Esophagus mucosa (tissue), 1 donor: ENCODE measurements at places on chromosomes 16 and 17. TPM values are rescaled to one million over a fixed set of nuclear protein-coding genes. Genes with fewer than 3 reads are reported as not detected.

Gene LRRC37A
- total RNA-seq: 1.4 TPM

Gene CES5A
- not detected for total RNA-seq

Gene TP53I13
- 13.4 TPM for total RNA-seq

Gene CACNG1
- total RNA-seq: not detected

Gene CES4A
- total RNA-seq: 6.0 TPM

Gene SLFN12
- 2.6 TPM for total RNA-seq

Gene CLEC3A
- not detected for total RNA-seq

DNA sequence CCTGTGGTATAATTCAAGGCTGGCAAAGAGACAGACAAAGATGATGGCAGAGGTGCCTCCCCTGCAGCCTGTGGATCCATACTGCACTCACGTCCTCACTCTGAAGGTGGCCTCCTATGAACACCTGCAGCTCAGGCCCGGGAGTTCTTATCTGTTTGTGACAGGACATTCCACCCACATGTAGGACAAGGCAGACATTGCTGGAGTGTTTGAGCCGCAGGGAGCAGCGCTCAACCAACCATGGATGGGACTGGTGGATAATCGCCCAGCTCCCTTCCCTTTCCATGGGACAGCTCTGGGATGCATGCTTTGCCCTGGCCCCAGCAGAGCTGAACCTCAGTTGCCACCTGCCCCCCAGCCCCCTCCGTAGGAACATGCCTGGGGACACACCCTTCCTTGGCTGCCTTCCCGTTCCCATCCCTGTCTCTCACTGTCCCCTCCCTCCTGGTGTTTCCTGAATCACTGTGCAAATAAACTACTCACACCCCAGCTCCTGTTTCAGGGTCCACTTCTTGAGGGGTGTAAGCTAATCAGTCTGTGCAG lies 22.2 kb downstream of the ITPRIPL2 start:
- ATAC-seq: peak; percentile 67

DNA sequence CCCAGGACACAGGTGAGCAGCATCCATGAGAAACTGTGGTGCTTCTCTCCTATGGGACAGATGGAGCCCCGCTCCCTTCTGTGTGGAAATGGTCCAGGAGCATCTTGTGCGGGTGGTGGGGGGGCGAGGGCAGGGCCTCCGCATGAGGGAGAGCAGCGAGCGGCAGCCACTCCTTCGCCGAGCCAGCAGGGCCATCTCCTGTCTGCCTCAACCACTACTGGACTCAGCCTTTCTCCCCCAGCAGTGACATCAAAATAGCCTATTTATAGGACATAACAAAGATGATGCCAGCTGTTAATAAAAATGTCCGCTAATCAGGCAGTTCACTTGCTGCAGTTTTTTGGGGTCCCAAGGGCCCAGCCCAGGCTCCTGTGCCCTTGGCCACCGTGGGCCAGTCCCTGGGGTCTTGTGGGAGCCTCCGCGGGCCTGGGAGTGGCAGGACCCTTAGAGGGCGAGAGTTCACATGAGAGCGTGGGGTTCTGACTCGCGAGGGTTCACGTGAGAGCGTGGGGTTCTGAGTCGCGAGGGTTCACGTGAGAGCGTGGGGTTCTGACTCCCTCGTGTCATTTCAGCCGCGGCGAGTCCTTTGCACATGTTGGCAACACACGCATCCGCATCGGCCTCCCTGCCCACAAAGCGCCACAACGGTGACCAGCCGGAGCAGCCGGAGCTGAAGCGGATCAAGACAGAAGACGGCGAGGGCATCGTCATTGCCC lies 47.4 kb downstream of the WDR45B start:
- no peak for ATAC-seq

GRCh38 chr16:78122774-78123315 lies 23.4 kb downstream of the WWOX start:
- peak; percentile 69 for ATAC-seq

DNA sequence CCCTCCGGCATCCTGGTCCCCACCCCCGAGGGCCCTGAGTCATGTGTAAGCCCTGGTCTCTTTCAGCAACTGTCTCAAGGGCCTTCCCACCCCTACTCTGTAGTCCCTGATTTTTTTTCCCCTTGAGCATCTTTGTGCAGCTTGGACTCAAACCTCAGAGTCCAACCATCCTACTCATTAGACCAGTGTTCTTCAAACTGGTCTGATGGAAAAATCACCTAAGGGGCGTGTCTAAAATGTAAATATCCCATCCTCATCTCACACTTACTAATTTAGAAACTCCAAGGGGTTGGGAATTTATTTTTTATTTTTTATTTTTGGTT lies 624 bp downstream of the G6PC3 start:
- no peak for ATAC-seq

DNA sequence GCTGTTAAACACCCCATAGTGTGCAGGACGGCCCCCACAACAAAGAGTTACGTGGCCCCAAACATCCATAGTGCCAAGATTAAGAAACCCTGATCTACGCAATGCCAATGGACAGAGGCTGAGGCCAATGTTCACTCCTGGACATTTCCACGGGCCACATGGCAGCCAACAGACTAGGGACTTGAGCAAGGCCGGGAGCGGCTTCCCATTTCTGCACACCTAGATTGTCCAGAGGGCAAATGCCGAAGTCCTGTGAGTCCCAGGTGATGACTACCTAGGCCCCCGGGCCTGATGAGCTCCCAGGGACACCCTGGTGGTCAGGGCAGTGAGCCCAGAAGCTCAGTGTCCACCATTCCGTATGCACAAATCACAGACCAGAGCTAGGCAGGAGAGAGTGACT lies 95.5 kb downstream of the AMFR start:
- ATAC-seq: no peak

DNA sequence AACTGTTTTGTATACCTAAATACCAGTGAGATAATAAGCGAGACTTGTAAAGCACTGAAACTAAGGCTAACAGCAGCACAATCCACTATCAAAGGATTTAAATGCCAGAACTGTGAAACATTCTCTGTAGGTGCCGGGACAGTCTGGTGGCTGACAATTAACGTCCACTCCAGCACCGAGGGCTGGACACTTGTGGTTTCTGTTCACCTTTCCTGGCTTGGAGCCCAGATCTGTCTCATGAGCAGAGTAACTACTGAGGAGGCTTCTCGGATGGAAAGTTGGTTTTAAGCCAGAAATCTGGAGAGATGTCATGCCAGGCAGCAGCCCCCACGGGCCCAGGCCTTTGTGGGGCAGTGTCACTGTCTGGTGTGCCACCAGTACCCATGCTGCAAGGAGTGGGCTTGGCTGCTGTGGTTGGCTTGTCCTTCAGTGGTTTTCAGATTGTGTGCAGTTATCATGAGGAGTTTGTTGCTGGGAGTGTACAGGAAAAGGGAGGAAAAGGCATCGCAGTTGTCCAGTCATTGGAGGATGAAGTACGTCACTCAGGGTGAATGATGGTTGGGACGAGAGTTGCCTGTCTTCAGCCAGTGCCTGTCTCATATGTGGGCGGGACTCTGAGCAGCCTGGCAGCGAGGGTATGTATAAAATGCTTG lies 35.5 kb downstream of the UBN1 start:
- peak; percentile 6 for ATAC-seq

DNA sequence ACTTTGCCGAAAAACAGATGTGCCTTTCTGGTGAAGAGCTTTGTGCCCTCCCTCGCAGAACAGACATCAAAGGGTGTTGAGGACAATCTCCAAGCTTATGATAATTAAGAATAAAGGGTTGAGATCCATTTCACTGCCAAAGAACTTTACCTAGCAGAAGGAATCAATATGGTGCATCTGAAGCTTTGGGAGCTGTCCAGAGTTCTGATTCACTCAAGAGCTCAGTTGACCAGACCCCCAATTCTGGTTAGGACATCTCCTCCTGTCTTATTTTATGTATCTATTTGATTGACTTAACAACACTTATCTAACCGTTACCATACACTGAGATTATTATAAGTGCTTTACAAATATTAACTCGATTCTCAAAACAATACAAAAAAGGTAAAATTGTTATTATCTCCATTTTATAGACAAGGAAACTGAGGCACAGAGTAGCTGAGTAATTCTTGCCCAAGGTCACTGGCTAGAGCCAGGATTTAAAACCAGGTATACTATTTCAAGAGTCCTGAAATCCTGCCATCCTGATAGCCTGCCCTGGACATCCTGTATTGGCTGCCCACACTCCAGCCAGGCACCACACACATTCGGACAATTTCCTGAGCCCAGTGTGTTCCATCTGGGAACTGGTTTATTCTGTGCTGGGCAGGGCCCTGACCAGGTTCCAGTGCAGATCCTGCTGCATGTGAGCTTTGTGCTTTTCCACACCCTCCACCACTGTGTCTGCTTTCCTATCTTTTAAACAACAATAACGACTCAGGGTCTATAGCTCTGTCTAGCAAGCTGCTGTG lies 29.8 kb downstream of the PITPNM3 start:
- ATAC-seq: no peak

- no peak for ATAC-seq
Measured at GRCh38 chr16:77591347-77591746, 131.0 kb upstream of the NUDT7 start.

- no peak for ATAC-seq
Measured at GRCh38 chr16:79348521-79349306, 251.8 kb downstream of the MAF start.

GRCh38 chr17:1989135-1989534 lies 36.0 kb downstream of the RTN4RL1 start:
- ATAC-seq: peak; percentile 93

DNA sequence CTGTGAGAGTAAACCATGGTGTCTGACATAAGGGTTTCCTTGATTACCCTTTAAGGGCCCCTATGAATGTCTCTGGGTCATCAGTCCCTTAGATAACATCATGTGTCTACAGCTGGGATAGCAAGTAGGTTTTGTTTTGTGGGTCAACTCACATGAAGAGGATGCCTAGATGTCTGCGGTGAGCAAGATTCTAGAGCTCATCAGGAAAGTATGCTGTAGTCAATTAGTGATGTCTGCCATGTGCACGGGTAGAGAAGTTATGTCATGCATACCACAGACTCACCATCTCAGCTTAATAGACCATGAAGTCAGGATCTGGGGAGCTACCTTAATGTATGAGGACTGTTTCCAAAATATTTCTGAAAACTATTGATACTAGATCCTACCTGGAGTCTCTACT lies 57.5 kb downstream of the CDH13 start:
- ATAC-seq: no peak

DNA sequence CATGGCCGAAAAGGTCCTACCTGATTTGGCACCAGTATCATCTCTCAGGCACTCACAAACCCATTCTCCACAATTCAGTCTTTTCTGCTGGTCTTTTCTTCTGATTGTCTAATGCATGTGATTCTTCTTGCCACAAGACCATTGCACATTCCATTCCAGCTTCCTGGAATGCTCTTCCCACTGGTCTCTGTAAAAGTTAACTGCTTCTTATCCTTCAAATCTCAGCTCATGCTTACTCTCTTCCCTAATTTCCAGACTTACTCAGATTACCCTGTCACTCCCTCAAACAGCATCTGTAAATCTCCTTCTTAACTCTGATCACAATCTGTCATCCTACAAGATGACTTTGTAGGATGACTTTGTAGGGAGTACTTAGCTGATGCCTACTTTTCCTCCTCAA lies 320.2 kb downstream of the MAP2K6 start:
- ATAC-seq: no peak

DNA sequence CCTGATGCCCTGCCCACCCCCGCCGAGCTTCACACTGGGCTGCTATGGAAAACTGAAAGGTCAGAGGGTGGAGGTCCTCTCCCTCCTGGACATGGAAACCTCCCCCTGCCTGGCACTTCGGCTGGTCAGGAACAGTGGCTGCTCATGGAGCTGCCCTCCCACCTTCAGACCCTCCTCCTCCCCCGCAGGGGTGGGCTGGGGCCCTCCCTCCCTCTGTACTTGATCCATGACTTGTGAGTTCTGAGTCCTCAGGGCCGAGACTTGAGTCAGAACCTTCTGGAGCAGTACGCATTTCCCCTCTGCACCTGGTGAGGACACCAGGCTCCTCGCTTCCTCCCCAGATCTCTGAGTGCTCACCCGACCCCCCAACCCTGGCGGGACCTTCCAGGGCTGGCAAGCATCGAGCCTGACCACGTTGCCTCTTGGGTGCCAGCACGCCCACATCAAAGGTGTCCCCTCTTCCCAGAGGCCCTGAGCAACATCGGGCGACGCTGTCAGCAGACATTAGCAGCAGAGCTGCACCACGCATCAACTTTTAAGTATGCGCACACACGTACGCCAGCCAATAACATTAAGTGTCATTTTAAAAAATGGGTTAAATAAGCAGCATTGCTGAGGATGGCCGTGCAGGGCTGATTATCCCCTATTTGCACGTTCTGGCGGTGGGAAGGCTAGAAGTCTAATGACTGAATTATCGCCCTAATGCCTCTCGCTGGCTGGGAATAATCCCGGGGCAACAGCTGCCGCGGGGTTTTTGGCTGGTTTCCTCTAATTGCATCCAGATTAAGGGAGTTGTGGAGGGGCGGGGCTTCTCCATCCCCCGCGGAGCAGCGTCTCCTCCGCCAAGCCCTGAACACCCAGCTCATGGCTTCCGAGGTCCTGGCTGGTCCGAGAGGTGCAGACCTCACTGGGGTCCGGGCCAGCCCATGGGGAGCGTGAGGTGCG lies 98.0 kb downstream of the TBC1D16 start:
- no peak for ATAC-seq

DNA sequence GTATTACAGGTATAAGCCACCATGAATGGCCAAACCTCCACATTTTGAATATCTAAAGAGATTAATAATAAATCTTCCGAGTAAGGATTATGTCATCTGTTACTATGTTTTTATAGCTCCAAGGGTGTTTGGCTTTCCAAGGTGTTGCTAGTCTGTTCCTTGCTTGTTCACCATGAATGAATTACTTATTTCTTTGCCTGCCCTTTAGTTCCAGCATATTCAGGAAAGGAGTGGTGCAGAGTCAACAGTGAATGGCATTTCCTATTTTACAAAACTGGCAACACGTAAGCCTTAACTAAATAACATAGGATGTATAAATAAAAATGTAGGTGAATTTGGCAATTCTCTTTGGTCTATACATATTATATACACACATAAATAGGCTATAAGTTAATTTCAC lies 70.3 kb downstream of the MYO1D start:
- no peak for ATAC-seq

GRCh38 chr16:19595043-19595767 lies 39.7 kb downstream of the VPS35L start:
- ATAC-seq: peak; percentile 95

GRCh38 chr17:10744501-10745000 lies 14.7 kb upstream of the TMEM220 start:
- ATAC-seq: no peak

DNA sequence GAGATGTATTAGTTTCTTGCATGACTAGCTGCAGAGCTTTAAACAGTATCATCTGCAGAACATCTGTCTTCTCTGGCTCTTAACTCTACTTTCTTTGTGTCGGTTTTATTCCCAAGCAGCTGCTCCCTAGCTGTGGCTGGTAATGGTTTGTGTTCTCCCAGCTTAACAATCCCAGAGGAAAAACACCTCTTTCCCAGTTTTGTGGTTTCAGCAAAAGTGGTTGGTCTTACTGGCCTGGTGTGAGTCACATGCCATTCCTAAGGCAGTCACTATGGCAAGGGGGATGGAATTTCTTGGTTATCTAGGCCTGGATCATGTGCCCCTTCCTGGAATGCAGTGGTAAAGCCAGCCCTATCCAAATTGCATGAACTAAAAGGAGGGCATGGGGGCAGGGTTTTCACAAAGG lies 27.5 kb downstream of the OMG start:
- no peak for ATAC-seq

- no peak for ATAC-seq
Measured at GRCh38 chr16:13171313-13171712, 269.9 kb downstream of the SHISA9 start.

- no peak for ATAC-seq
Measured at GRCh38 chr16:31107465-31107867, 720 bp upstream of the BCKDK start.

GRCh38 chr16:67150047-67150832 lies 558 bp downstream of the B3GNT9 start:
- ATAC-seq: peak; percentile 57
